NCI-H1092 treated with DMSO at 0.1 percent for 48 hours (cell line): ENCODE measurements at places on chromosomes 3 and 15.

DNA sequence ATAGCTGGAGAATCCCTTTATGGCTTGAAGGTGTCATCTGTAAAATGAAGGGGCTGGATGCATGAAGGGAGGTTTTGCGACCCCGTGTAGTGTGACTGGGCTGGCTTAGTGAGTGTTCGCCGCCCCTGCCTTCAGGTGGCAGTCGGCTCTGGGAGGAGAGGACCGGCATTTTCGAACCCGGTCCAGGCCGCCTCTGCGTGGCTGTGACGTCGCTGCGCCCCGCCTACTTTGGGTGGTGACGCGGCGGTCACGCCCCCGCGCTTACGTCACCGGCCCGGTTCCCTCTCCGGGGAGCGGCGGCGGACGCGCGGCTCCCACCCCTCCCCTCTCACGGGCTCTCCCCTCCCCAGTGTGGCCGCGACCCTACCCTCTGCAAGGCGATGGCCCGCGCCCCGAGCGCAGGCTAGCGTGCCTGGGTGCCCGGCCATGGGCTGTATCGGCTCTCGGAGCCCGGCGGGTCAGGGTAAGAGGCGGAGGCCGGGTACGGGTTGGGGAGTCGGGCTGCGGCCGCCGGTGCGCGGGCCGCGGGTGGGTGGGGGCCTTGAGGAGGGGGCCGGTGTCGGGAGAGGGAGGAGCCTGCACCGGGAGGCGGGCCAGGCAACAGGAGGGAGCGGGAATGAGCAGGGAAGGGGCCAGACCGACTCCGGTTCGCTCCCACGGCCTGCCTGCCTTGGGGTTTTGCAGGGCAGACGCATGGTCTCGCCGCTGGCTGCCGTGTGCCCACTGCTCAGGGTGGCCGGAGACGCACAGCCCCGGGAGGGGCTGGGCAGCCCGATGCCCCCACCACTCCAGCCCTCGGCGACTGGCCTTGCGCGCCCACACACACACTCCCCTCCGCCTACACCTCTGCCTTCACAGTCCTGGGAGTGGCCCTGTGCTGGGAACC lies 1.5 kb upstream of the FAM131A start:
- DNase-seq: peak; percentile 65

- no peak for DNase-seq
These were observed 189.0 kb downstream of the STT3B start for GRCh38 chr3:31721676-31722075.

DNA sequence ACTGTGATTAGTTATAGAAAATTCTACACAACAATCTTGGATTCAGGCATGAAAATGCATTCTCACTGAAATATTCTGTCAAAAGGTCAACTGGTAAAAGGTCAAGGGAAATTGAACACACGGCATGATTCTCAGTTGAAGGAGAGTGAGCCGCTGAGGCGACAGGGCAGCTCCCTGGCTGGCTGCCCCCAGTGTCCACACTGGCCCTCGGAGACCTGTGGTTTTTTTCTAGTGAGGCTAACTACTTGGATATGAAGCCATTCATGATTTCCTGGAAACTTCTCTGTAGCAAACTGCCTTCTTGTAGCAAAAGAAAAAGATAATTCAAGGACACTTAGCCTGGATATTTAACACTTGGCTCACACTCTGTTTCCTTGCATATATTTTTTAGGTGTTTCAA lies 37.2 kb downstream of the AADACL2 start:
- no peak for DNase-seq

DNA sequence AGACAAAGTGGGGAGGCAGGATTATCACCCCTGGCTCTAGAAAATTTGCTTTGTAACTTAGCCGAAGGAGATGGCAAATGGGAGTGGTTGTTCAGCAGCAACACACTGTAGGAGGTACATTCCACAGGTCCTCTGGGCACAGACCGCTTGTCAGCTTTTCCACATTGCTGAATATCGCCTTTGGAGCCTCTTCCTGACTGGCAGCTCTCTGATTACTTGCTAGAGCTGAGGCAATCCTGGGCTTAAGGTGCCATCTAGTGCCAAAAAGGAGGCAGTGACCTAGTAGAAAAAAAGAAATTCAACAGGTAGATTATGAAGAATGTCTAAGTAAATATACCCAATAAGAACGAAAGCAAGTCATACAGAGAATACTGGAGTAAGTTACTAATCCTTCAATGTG lies 13.1 kb upstream of the SCN5A start:
- DNase-seq: no peak

DNA sequence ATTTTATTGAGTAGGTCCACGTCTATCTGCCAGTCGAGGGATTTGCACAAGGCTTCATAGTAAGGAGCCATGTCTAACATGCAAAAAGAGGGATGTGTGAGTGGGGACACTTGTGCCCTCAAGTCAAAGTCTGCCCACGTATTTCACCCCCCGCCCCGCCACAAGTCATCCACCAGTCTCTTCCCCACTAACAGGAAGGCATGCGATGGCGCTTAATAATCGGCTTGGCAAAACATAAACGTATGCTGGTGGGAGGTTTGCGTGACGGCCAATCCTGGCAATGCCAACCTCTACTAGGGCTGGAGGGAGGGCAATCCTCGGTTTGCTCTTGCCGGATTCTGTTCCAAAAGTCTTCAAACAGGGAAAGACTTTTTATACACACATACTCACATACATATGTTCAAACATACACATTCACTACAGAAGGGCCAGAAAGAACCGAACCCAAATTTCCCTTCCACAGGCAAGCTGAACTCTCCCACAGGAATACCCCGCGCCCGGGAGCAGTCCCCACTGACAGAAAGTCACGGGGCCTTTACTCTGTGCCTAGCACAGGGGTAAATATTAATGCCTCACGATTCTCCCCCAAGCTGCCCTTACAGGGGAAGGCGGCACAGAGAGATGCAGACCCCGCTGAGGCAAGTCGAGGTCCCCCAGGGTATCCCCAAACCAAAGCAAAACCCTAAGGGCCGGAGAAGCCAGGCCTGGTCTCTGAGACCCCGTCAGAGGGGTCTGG lies 675 bp downstream of the PSMD6 start:
- DNase-seq: no peak

- no peak for DNase-seq
These were observed 64.8 kb upstream of the SLCO2A1 start for GRCh38 chr3:134094491-134094890.

- no peak for DNase-seq
These were observed 228 bp downstream of the GLT8D1 start for GRCh38 chr3:52705438-52705687.

DNA sequence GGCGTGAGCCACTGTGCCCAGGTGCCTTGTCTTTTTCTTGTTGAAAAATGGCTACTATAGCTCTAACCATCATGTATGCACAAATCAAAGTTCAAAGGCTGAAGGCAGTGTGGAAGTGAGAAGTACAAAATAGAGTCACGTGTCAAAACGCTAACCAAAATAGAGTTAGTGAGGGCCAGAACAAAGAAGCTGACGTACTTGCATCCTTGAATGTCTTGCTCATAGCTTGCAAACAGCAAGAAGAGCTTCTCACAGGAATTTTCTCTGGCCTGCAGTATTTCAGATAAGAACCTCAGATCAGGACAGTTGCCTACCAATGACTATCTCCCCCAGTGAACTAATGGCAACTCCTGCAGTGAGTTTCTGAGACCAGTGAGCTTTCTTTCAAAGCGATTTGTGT lies 713.5 kb downstream of the GRM7 start:
- DNase-seq: no peak

DNA sequence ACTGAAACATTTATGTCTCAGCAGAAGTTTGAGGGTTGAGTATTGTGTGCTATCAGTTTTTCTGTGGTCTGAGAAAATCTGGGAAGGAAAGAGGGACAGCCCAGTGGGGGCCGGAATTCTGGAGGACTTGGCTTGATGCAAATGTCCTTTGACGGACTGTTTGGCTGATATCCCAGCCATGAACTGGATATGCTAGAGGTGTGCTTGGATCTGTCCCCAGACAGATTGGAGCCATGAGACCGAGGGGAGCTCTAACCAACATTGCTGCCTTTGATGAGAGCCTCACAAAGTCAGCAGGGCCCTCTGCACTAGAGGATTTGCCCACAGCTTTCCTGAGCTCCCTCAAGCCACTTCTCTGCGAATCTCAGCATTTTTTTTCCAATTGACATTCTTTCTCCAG lies 405.6 kb downstream of the NTRK3 start:
- no peak for DNase-seq

DNA sequence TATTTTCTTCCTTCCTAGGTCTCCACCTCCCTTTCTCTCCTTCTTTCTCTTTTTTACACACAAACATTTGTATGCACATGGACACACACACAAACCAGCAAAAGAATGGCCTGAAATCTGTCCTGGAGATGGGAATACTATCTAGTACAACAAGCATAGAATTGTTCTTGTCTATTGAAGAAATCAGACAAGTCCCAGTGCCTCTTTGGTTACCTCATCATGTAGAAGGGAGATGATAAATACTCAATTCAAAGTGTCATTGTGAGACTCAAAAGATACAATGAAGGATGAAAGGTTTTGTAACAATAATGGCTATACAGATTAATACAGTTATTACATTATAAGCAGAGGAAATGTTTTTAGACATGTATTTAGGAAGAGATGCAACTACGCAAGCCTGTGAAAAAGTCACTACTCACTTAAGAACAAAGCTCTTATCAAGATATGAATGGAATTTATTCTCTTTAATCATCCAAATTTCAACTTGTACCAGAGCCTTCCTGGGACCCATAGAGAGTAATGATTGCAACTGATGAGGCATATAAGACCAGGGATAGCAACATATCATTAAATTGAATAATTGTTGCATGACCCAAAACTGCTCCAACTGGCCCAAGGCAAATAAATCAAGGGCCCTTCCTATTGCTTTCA lies 43.2 kb downstream of the P3H2 start:
- DNase-seq: no peak

- DNase-seq: no peak
These were observed 91.9 kb downstream of the EPHB1 start for GRCh38 chr3:134886991-134887390.

DNA sequence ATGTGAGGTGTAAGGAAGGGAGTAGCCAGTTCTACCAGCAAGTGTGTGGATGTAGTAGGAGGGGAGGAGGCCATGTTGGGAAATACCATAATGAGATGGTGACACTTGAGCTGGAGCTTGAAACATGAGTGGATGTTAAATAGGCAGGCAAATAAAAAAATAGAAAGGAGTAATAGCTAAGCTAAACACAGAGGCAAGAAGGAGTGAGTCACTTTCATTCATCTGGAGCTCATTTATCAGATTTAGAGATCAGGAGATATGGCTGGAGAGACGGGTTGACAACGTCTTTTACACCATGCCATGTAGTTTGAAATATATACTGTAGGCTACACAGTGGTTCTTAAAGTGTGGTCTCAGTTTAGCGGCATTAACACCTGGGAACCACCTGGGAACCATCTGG lies 390.5 kb downstream of the DIPK2A start:
- no peak for DNase-seq

- DNase-seq: no peak
These were observed 33.8 kb upstream of the RASGRF1 start for GRCh38 chr15:79124388-79124787.

GRCh38 chr3:75272691-75273090 lies 391.4 kb upstream of the FRG2C start:
- no peak for DNase-seq

GRCh38 chr3:133124511-133124910 lies 86.3 kb downstream of the TMEM108 start:
- peak; percentile 81 for DNase-seq

GRCh38 chr3:150970665-150971324 lies 1.7 kb downstream of the CLRN1 start:
- DNase-seq: no peak

GRCh38 chr3:23826382-23827064 lies 20.8 kb downstream of the UBE2E1 start:
- no peak for DNase-seq

GRCh38 chr3:170485696-170486095 lies 67.0 kb downstream of the CLDN11 start:
- DNase-seq: no peak

GRCh38 chr3:112814266-112814665 lies 32.4 kb downstream of the CD200R1L start:
- DNase-seq: peak; percentile 7

DNA sequence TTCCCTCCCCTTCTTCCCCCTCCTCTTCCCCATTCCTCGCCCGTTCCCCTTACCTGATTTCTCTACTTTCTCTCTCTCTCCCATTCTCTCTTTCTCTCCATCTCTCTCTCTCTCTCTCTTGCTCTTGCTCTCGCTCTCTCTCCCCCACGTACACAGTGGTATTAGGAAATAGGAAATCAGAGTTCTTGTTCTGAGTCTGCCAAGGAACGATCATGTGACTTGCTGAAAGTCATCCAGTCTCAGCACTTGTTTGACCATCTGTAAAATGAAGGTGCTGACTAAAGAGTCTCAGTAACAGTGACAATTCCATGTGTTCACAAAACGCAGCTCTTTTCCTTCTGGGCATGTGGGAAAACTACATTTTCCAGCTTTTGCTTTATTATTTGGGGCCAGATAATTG lies 445.0 kb upstream of the TGFBR2 start:
- DNase-seq: no peak

GRCh38 chr3:52054661-52055511 lies 1.5 kb downstream of the DUSP7 start:
- DNase-seq: no peak

DNA sequence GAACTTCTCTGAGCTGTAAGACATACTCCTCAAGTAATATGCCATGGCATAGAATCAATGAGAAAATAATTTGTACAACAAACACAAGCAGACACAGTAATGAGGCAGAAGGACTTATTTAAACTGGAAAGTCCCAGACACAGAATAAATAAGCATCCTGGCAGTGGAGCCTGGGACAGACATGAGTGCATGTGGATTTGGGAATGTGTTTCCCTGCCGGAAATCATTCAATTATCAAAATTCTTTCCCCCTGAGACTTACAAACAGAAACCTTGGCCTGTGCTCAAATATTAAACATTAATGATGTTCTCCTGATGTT lies 520.1 kb downstream of the ROBO1 start:
- DNase-seq: no peak

GRCh38 chr15:65329984-65330735 lies 25.7 kb downstream of the RNU5B-1 start:
- DNase-seq: no peak

GRCh38 chr3:24443476-24443875 lies 51.2 kb downstream of the THRB start:
- DNase-seq: no peak

DNA sequence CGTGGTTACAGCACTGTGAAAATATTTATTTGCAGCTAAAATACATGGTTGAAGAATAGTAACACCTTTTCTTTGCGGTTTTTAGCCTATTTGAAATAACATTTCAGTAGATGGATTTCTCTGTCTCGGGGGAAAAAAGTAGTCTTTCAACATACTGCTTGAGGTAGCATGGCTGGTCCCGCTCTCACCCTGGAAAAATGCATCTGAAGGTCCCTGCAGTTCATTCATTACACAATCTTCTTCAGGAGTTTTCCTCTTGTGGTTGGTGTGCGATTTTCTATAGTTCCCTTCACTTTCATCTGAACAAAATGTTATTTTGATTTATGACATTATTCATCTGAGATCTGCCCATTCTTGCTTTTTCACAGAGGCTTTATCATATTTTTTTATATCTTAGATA lies 75.9 kb downstream of the STRIT1 start:
- no peak for DNase-seq

GRCh38 chr3:55285156-55285555 lies 201.9 kb downstream of the WNT5A start:
- DNase-seq: no peak
